ENCODE measurements at places on chromosomes 5 and 9. TPM values are rescaled to one million over a fixed set of nuclear protein-coding genes. Genes with fewer than 3 reads are reported as not detected.

GRIA1 gene
- not detected for total RNA-seq

EGR1 gene
- 15.9 TPM for total RNA-seq

OGN gene
- not detected for total RNA-seq

SMIM33 gene
- total RNA-seq, result 0.54 TPM

STOML2 gene
- total RNA-seq, result 141 TPM

AKNA gene
- 464 TPM for total RNA-seq

SLC36A2 gene
- not detected for total RNA-seq

NLN gene
- total RNA-seq, result 7.9 TPM

PCDHGB6 gene
- total RNA-seq, result 0.37 TPM

NUTM2G gene
- total RNA-seq, result not detected

FOXD4L5 gene
- total RNA-seq, result 0.32 TPM

PLAC8L1 gene
- total RNA-seq, result 0.96 TPM

NUDT2 gene
- 27.1 TPM for total RNA-seq

ADAMTSL1 gene
- total RNA-seq, result not detected

GMCL2 gene
- total RNA-seq, result not detected

MUSK gene
- total RNA-seq, result not detected

SIGMAR1 gene
- total RNA-seq, result 63.0 TPM

C7 gene
- total RNA-seq, result not detected

SV2C gene
- 0.07 TPM for total RNA-seq

All from T-helper 1 cell treated with Interleukin-12 subunit alpha and Interleukin-12 subunit beta and Interleukin-4 antibody, amounts not matched to agents 30 ng/mL and 1 ng/mL, for 36 hours (primary cell).